ENCODE measurements at places on chromosomes 5 and 9. TPM values are rescaled to one million over a fixed set of nuclear protein-coding genes. Genes with fewer than 3 reads are reported as not detected.

LOX gene
- total RNA-seq, result 4.4 TPM

SHC3 gene
- total RNA-seq, result 0.96 TPM

TRAF2 gene
- total RNA-seq, result 10.0 TPM

CACNA1B gene
- total RNA-seq, result 0.19 TPM

DNA sequence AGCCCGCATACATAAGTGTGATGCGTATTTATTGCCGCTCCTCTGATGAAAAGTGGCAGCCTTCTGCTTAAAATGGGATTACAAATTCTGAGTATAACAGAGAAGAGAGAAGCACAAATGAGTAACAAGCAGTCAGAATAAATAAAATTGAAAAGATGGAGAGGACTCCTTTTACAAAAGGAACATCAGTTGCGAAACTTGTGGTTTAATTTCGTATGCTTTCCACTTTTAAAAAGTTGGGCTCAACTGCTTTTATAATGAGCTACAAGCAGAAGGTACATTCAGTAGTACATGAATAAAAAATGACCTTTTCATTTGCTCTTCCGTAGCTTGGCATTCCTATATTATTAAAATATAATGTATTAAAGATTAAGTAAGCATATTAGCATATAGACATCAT lies 320.0 kb downstream of the FBXL17 start:
- peaks cover 8% of the 10 kb centered on the region for H3K4me1 ChIP-seq
- no peaks in the 10 kb centered on the region for H3K27me3 ChIP-seq
- no peaks in the 10 kb centered on the region for H3K36me3 ChIP-seq
- no peak overlapping the region for H3K4me3 ChIP-seq

DNA sequence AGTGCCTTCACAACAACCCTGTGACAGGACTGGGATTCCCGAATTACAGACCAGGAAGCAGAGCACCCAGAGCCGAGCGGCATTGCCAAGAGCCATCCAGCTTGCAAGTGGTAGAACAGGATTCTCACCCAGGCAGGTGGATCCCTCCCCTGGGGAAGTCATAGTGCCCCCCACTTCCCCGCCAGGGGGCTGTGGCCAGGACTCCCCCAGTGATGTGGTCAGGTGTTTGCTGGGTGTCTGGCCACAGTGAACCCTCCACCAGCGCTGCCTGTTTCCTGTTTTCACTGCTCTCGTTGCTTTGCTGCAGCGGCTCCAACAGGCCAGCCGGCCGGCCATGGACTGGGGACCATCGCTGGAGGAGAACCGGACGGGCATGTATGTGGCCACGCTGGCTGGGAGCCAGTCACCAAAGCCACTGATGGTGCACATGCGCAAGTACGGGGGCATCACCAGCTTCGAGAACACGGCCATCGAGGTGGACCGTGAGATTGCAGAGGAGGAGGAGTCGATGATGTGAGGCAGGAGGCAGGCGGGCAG lies 19.3 kb downstream of the SLC6A7 start:
- no peak overlapping the region for H3K4me3 ChIP-seq
- DNase-seq, result no peak
- no peak overlapping the region for H3K27ac ChIP-seq
- H3K27me3 ChIP-seq, result no peaks in the 10 kb centered on the region
- H3K4me1 ChIP-seq, result peaks cover 15% of the 10 kb centered on the region
- H3K36me3 ChIP-seq, result no peaks in the 10 kb centered on the region

- no peak for DNase-seq
- H3K27ac ChIP-seq, result no peak overlapping the region
- no peak overlapping the region for H3K4me3 ChIP-seq
Observed at GRCh38 chr9:116175614-116176013, 22.0 kb downstream of the PAPPA start.

- H3K36me3 ChIP-seq, result peaks cover 39% of the 10 kb centered on the region
- no peaks in the 10 kb centered on the region for H3K4me1 ChIP-seq
- H3K27me3 ChIP-seq, result no peaks in the 10 kb centered on the region
Observed at GRCh38 chr5:171882118-171882517, 96.5 kb downstream of the SMIM23 start.

Measured in left ventricle myocardium inferior (tissue), 1 donor.